ENCODE measurements at places on chromosomes 13 and 19.

GRCh38 chr19:36604656-36605100, 435 bp upstream of the ZNF382 start:
- no peak for DNase-seq

- DNase-seq: no peak
Observed at GRCh38 chr19:14915116-14915515, 26.2 kb upstream of the OR7C2 start.

GRCh38 chr13:24308068-24308445, 1.3 kb upstream of the C1QTNF9 start:
- no peak for DNase-seq

GRCh38 chr19:35645680-35646511, 2.2 kb upstream of the COX6B1 start:
- DNase-seq: no peak

- DNase-seq: no peak
Observed at GRCh38 chr19:29524912-29525831, 622 bp upstream of the VSTM2B start.

DNA sequence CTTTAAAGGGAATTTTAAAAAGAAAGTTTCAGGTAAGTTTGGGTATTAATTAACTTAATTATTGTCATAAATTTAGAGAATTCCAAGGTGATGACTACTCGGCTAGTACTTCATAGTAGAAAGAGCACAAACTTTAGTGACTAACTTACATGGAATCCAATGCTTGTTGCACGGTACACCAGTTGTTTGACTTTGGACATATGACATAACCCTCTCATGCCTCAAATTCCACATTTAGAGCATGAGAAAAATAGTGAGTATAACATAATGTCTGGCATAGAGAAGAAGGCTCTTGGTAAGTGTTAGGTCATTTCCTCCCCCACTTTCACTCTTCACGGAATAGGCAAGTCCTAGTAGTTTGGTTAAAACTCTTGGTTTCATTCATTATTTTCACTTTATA, 1249.4 kb upstream of the SLC10A2 start:
- DNase-seq: no peak

- DNase-seq: no peak
Observed at GRCh38 chr19:38564981-38565690, 52.6 kb downstream of the MAP4K1 start.

DNA sequence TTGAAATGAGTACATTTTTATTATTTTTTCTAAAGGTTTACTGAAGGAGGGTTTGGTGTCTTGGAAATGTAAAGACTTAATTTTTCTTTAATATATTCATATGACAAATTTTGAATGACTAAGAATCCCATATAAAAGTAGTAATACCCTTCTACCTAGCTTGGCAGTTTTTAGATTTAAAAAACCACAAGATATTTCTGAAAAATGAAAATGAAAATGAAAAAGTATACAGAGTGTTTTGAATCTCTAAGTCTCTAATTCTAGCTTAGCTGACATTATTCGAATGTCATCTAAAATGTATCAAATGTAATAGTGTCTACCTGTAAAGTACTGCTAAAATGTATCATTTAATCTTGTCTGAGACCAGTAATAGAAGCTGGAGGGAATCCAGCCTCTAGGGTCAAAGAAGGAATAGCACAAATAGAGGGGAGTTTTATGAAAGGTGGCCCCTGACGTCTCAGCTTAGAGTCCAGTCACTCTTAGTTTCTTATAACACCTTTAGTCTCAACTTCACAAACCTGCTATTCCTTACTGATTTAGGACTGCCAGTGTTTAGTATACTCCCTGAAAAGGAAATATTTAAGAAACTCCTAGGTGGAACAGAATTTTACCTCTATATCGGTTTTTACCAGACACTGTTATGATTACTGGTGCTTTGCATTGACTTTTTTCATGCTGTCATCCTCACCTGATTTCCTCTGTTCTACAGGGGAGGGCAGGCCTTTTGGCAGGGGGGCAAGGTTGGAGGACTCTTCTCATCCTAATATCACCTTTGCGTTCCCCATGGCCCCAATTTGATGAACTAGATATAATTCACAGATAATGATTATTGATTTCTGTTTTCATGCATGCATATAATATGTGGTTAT, 16.2 kb upstream of the MIR17HG start:
- no peak for DNase-seq

GRCh38 chr13:23087880-23088279, 92.9 kb upstream of the SGCG start:
- DNase-seq: peak; percentile 45

DNA sequence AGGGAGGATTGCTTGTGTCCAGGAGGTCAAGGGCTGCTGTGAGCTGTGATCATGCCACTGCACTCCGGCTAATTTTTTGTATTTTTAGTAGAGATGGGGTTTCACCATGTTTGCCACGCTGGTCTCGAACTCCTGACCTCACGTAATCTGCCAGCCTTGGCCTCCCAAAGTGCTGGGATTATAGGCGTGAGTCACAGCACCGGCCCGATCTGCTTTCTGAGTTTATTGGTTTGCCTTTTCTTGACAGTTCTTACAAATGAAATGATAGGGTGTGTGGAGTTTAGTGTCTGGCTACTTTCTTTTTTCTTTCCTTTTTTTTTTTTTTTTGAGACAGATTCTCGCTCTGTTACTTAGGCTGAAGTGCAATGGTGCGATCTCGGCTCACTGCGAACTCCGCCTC, 848 bp downstream of the C19orf44 start:
- DNase-seq: no peak

DNA sequence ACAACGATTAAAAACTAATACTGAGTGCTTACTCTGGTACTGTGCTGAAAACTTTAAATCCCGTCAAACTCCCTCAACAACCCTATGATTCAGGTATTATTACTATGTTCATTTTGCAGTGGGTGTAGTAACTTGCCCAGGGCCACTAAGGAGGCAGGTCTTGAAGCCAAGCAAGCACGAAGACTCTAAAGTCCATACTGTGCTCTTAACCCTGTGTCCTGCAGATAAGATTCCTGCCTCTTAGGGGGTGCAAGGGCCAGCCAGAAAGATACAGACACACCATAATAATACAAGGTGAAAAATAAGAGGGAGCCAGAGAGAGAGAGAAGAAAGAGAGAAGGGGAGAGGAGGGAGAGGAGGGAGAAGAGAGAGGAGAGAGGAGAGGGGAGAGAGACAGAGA, 95.5 kb downstream of the CDADC1 start:
- no peak for DNase-seq

- no peak for DNase-seq
Observed at GRCh38 chr13:74622284-74622683, 488.1 kb upstream of the KLF12 start.

DNA sequence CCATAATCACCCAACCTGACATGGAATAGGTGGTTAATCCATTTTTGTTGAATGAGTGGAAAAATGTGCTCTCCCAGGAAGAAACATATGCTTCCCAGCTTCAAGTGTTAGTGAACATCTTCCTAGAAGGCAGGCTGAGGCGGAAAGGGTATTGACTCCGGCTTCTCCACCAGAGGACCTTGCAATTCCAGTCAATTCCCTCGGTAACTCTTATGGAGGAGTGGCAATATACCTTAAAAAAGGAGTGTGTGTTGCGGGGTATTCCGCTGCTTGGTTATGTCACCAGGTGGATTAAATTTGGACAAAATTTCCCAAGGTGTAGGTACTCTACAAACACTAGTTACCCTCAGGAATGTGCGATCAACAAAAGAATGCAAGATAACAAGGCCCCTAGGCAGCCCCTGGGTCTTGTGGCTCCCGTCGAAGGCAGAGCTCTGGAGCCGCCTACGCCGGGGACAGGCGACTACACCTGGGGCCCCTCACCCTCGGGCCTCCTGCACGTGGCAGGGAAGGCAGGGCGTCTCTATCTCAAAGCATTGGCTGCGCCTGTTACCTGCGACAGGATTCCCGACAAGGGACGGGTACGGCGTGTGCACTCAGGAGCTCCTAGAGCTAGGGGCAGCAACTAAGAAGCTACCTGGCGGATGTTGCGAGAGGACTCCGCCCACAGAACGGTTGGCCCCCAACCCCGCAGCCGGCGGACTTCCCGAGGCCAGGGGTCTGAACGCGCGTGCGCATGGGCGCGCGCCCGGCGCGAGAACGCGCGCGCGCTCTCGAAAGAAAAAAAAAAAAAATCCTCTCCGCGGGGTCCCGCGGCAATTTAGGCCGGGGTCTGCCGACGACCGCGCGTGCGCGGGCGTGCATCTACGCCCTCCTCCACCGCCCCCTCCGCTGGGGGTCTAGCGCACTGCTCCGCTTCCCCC, at the start of gene WDR87:
Gene WDR87, minus strand, starts transcription at position 649 of the 923 bp plus-strand sequence. CDS start 8,355 bp downstream, outside the sequence.
- DNase-seq: peak; percentile 82

- no peak for DNase-seq
Observed at GRCh38 chr19:12790628-12791344, 500 bp upstream of the JUNB start.

DNA sequence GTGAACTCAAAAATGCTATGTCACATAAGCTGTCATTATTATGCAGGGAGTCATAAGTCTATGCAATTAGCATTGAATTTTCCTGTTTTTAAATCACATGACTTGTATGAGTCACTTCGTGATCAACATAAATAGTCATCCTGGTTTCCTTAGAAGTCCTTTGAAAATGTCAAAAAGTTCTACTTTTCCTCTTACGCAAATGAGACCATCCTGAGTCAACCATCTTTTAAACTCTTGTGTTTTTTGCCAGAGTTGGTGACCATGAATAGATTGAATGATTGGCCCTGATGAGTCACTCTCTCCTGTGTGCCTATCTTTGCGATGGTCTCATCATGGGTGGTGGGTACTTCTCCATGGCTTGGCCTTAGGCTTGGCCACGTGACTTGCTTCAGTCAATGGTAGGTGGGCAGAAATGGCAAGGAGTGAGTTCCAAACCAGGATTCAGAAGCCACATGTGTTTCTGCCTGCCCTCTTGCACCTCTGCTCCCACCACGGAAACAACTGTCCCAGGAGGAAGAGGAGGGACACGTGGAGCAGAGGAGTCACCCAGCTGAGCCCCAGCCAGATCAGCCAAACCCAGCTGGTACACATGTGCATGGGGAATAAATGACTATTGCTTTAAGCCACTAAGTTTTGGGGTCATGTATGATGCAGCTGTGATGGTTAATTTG, 123.5 kb upstream of the CACNA1A start:
- DNase-seq: no peak

- DNase-seq: no peak
Observed at GRCh38 chr13:113477724-113478123, 12.8 kb downstream of the DCUN1D2 start.

- DNase-seq: peak; percentile 61
Observed at GRCh38 chr19:30373593-30373992, 1.4 kb downstream of the ZNF536 start.

DNA sequence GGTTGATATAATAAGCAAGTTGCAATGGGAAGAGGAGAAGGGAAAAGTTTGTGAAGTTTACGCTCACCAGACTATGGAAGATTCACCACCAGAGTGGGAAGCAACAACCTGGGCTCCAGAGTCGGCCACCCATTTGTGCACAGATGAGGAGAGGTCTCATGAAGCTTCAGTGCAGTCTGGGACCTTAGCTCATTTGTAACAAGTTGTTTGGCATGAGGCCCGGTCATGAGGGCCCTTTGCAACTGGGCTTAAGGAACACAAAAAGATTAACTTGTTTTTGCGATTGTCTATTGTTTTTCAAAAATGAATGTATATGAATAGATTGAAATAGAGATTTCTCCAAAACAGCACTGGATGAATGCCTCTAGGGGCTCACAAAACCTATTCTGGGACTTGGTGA, 94.2 kb downstream of the ZNF737 start:
- DNase-seq: no peak

DNA sequence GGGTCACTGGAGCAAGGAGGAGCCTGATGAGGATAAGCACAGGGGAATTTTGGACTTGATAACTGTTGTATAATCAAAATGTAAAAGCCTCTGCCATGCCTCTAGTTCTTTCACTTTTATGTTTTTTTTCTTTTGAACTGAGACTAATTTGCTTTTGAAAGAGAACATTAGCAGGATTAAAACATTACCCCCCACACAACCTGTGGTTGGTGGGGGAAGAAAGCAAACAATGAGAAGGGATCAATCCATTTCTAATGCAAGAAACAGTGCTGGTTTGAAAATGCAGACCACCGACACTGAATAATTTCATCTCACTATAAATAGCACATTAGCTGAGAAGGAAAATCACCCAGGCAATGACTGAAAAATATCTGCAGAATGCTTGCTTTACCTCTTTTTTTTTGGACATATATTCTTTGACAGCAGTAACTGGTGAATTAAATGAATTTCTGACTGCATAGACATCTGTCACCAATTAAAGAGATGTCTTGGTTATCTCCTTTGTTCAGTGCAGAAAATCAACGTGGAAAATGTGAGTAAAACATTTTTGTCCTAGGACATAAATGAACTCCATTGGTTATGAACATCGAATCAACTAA, 48.6 kb upstream of the TRPC4 start:
- no peak for DNase-seq

GRCh38 chr19:5094768-5095567, 126.1 kb downstream of the KDM4B start:
- no peak for DNase-seq

DNA sequence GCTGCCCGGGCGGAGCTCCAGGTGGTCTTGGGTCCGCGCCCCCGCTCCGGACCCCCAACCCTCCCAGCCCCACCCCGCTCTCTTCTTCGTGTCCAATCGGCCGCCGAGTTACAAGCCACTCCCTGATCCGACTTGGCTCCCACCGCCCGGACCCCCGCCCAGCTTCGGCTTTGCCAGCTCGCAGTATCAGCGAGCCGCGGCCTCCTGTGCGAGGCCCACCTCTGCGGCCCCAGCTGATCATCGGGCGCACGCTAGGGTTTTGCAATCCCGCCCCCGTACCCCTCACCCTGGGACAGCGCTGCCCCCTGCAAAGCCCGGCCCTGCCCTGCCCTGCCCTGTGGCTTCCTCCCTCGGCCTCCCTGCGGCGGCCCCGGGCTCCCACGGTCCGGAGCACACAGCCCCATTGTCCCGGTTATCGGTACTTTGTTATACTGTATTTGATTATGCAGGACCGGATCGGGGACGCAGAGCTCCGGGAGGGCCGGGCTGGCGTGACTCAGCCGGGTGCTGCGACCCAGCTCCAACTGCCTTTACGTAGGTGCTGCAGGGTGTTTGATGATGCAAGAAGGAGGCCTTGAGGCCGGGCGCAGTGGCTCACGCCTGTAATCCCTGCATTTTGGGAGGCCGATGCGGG, 598 bp upstream of the LPAR2 start:
- peak; percentile 64 for DNase-seq

DNA sequence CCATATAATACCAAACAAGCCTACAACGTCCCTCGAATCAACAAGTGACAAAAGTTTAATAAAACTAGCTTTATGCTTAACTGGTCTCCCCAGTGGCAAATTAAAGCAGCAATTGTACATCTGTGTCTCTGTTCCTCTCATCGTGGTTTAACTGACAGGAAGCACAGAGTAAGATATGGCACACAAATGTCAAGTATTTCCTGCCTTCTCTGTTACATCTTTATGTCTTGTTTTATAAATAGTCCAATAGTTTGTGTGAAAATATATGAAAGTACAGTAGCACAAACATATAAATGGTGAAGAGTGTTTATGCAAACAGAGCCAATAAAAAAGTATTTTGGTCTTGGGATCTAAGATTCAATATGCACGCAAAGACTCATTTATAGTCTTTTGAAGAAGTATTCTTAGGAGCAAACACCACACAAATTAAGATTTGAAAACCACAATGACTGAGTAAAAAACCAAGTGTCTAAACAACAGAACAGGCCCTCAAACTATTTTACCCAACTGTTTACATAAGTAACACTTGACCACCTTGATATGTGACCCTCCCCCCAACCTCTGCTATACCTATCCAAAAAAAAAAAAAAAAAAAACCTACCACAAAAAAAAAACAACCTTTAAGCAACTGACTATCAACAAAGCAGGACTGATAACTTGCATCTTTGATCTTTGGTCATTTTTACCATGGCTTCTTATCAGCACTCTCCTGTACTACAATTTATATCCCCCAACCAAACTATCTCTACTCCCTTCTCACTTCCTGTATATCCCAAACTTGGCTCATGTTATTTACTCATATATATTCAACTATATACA, 14.0 kb downstream of the ELF1 start:
- DNase-seq: no peak
